CD8-positive, alpha-beta T cell (primary cell): ENCODE measurements at places on chromosomes 4 and X.

GRCh38 chr4:15414551-15415091, 13.2 kb upstream of the C1QTNF7 start:
- no peak for DNase-seq

DNA sequence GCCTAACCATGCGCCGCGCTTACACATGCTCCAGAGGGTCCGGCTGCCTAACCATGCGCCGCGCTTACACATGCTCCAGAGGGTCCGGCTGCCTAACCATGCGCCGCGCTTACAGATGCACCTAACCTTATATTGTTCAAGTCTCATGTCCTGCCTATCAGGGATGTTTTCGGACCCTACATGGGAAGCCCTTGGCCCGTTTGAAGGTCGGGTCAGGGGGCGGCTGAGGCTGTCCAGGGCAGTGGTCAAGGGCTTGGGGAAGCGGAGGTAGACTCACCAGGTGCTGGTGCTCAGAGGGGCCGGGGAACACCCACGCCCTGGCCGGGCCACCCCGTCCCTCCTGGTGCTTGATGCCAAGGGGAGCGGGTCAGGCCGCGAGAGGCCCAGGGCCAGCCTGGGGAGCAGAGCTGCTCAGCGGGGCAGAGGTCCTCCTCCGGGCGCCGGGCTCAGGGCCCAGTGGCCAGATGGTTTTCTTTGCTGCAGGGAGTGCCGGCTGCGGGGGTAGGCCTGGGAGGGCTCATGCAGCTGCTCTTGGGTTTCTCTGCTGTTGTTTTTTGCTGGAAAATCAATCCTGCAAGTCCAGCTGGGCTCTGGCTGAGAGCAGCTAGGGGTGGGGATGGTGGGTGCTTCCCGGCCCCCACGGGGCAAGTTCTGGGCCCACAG, 35.4 kb upstream of the SPON2 start:
- DNase-seq, result no peak

DNA sequence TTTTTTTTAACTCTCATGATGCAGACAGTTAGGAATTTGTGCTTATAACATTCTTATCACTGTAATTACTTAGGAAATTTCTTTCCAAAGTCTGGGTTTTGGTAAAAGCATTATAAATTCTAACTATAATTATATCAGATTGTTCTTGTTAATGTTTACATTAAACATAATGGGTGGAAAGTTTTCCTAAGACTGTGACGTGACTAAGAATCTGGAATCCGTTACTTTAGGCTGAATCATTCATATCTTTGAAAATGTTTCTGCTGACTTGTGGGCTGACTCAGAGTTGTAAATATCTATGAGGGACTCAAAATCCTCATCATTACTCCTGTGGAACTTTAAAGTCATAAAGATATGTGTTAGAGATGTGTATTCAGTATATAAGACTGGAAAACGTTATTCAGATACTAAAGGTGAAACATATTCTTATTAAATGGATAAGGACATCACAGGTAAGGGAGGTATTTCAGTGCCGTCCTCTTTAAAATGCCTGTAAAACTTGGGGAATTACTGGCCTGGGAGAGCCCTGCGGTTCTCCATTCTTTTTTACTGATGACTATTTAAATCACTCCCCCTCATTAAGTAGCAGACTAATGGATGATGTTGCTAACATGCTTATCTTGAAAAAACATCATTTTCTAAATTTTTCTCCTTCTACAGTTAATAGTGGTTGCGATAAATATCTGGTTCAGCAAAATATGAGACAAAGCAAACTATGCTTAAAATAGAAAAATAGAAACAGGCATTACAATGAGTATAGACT, 159.0 kb downstream of the DCLK2 start:
- no peak for DNase-seq

- DNase-seq, result no peak
Measured at GRCh38 chr4:87574996-87575395, 33.3 kb upstream of the DSPP start.

DNA sequence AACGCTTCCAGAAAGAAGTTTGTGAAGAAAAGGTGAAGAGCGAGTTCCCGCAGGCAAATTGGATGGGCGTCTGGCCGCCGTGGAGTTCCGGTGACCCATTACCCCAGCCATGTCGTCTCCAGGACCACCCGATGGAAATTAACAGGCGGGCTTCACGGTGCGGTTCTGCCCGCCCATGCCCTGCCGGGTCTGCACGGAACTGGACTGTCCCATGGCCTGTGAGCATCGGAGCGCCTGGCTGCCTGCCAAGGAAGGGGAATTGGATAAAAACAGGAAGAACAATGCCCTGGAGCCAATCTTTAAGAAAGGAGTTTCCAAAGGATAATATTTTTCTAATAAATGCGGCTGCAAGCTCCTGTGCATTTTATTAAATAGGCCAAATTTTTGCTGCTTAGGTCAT, 319.8 kb upstream of the SLC7A11 start:
- no peak for DNase-seq

DNA sequence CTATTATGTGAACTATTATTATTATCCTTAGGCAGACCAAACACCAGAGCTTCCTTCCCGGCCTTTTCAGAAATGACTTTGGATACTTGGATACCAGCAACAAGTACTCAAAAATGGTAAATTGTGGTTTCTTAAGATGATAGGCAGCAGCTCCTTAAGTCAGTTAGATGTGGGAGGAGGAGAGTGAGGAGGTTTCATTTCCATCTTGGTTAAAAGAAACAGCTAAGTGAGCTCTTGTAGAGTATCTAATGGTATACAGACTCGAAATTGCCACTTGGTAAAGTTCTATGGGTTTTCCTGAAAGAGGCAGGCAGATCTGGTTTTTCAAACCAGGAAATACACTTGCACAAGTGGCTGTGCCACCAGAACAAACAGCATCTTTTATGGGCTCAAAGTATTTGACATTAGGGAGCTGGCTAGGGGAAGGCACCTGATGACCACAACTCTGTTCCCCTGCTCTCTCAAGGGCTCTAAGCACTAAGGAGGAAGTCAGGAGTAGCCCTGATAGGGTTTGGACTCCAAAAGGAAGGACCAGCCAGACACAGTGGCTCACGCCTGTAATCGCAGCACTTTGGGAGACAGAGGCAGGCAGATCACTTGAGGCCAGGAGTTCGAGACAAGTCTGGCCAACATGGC, 130.9 kb downstream of the TMEM164 start:
- DNase-seq, result no peak

- no peak for DNase-seq
Measured at GRCh38 chr4:134027931-134028330, 173.7 kb downstream of the PABPC4L start.

DNA sequence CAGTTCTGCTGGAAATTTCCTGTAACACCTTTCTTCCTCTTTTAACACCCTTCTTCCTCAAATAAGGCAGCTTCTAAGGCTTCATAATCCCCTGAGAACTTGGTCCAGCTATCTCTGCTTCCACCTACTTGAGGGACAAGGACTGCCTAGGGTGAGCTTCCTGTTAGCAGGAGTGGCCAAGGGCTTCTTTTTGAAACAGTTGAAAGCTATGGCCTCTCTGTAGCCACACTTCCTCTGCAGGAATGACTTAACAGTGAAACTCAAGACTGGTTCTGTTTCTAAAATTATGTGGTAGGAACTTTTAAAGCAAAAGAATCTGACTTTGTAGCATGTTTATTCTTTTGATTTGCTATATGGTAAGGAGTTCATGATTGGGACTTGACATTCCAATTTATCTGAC, 108.5 kb upstream of the WDR1 start:
- no peak for DNase-seq
